ENCODE measurements at places on chromosomes 7 and 10.

- DNase-seq, result no peak
Observed at GRCh38 chr10:52115823-52116222, 198.3 kb upstream of the DKK1 start.

GRCh38 chr10:33355274-33355673 is 20.8 kb upstream of the NRP1 start:
- no peak for DNase-seq

DNA sequence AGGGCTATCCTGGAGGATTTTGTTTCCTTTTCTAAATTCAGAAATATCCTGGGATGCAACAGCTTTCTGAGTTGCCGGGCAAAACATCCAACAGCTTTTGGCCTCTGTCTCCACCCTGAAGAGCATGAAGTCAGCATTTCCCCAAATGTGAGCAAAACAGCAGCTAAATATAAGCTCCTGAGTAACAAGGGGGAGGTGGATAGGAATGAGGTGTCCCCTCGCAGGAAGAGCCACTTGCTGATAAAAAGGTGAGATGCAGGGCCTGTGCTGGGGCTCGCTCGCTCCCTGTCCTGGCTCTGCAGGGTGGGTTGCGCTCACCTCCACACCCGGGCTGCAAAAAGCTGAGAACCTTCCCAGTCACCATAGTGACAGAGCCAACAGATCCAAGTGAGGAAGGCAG is 264.3 kb downstream of the ZEB1 start:
- no peak for DNase-seq

DNA sequence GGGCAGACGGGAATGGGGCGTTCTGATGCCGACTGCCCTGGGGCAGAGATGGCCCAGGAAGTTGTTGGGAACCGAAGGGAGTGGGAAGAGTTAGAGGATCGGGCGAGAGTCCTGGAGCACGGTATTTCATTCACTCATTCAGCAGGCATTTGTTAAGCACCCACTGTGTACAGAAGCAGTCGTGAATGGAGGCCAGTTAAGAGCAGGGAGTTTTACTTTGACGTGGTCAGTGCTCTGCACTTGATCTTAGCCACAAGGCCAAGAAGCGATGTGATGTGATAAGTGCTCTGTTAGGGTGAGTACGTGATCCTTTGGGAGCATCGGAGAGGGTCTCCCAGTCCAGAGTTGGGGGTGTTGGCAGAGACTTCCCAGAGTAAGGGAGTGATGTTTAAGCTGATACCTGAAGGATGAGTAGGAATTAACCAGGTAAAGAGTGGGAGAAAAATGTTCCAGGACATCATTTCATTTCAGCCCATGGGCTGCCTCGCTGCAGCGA is 890 bp downstream of the ZFYVE27 start:
- peak; percentile 0 for DNase-seq

GRCh38 chr7:83429493-83429892 is 219.4 kb downstream of the SEMA3E start:
- no peak for DNase-seq

GRCh38 chr10:75209086-75209920 is 1.3 kb upstream of the VDAC2 start:
- DNase-seq, result no peak

DNA sequence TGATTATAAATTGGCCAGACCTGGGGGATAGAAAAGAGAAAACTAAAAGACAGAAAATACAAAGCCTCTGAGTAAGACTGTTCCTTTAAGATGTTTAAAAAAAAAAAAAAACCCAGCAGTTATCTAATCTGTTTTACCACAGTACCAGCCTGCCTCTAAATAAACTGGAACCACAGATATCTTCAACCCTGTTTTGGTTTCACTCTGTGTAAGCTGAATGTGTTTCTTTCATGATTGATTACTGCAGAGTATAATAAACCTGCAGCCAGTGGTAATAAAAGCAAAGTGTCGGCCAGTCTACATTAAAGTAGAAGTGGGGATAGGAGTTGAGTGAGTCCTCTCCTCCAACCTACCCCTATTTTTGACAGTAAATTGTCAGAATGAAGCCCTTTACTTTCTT is 40.6 kb downstream of the MGAM2 start:
- DNase-seq, result no peak

- no peak for DNase-seq
Observed at GRCh38 chr10:78505657-78506056, 472.0 kb downstream of the RPS24 start.

DNA sequence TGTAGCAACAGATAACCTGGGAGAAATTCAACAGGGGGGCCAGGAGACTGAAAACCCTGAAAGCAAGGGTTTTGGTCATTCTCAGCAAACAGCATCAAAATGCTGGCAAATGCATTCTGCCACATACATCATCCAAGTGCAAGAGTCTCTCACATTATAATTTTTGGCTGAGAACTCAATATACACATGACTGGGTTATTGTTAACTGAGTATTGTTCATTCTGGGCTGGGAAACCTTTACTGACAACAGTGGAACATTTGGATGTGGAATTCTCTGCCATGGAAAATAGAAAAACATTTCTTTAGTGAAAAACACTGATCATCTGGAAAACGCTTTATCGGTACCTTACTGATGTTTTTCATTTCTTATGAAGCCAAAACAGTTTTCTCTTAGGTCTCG is 73.1 kb upstream of the MET start:
- no peak for DNase-seq

- peak; percentile 60 for DNase-seq
Observed at GRCh38 chr10:132906836-132907235, 35.5 kb downstream of the CFAP46 start.

- DNase-seq, result peak; percentile 82
Observed at GRCh38 chr10:126203746-126204145, 184.5 kb downstream of the ADAM12 start.

DNA sequence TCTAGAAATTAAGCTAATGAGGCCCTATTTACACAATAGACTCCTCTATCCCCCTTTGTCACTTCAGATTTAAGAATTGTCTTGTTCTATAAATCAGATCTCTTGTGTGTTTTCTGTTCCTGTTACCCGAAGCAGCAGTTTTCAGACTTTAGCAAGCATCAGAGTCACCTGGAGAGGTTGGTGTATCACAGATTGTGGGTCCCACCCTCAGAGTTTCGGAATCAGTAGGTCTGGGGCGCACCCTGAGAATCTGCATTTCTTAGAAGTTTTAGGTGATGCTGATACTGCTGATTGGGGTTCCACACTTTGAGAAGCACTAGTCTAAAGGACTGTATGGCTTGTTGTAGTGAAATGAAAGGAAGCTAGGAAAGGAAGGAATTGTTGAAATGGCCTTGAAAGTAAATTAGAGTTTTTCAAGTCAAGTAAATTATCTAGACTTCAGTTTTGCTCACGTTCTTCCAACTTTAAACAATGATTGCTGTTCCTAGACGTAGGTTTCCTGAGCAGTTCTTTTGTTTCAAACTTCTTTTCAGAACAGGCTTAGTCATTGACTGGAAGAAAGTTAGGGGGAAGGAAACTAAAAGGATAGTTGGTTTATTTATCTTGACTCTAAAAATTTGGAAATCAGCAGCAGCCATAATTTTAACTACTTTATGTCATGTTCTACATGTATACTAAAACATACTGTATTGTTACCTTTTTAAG is 15.7 kb downstream of the BPGM start:
- DNase-seq, result no peak

GRCh38 chr10:4532467-4532866 is 293.5 kb upstream of the AKR1E2 start:
- no peak for DNase-seq

GRCh38 chr7:30162133-30162532 is 27.3 kb downstream of the MTURN start:
- DNase-seq, result no peak

GRCh38 chr7:132090444-132090843 is 485.8 kb downstream of the PLXNA4 start:
- DNase-seq, result no peak

GRCh38 chr10:13347500-13348156 is 465 bp downstream of the SEPHS1 start:
- DNase-seq, result peak; percentile 94

DNA sequence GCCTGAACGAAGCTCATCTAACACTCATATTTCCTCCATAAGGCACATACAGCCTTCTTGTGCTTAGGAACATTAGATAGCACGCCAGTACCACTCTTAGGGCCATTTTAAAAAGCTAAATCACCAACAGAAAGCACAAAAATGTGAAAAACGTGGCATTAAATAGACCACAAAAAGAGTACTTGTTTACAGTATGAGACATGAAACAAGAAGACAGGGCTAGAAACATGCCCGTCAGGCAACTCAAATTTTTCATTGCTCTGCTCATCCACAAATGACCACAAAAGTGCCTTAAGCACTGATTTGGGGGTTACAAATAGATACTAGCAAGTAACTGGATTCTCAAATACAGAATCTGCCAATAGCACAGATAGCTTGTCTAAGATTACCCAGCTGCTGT is 67.8 kb downstream of the ELMO1 start:
- no peak for DNase-seq

- DNase-seq, result no peak
Observed at GRCh38 chr7:92242972-92243371, 2.7 kb downstream of the KRIT1 start.

DNA sequence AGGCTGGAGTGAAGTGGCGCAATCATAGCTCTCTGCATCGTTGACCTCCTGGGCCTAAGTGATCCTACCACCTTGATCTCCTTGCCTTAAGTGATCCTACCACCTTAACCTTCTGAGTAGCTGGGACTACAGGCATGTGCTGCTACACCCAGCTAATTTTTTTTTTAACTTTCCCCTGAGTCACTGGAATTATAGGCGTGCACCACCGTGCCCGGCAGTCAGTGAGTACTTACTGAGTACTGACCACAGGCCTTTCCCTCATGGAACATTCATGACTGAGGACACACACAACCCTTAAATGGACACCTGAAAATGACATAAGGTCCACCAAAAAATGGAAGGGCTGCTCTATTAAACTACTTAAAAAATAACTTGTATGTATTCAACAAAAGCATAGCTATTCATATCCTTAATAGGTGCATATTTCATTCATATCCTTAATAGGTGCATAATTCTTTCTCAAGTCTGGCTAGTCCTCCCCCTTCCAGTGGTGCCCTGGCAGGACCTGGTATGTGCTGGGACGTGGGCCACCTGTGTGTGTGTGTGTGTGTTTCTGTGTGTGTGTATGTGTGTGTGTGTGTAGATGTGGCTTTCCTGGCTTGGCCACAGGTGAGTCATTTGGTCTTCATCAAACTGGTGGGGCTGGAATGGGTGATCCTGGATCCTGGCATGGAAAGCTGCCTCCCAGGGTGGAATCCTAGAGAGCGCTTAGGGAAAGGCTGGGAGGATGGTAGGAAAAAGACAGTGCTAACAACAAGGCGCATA is 3.5 kb downstream of the FAM180A start:
- peak; percentile 66 for DNase-seq

GRCh38 chr7:41567731-41568114 is 135.2 kb downstream of the INHBA start:
- DNase-seq, result no peak

DNA sequence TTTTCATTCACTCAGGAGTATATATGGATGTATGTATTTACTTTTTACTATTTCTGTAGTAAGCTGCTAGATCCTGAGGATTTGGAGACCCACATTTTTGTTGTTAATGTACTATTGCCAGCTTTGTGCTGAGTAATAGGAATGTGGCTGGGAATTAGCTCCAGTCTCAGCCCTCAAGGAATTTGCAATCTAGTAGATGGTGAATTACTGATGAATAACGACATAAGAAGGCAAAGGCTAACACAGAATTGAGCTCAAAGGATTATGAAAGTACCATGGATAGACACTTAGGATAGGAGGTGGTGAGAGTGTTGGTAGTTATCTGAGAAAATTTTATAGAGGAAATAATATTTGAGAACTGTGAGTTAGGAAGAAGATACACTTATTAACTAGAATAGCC is 19.9 kb downstream of the CASD1 start:
- DNase-seq, result no peak

DNA sequence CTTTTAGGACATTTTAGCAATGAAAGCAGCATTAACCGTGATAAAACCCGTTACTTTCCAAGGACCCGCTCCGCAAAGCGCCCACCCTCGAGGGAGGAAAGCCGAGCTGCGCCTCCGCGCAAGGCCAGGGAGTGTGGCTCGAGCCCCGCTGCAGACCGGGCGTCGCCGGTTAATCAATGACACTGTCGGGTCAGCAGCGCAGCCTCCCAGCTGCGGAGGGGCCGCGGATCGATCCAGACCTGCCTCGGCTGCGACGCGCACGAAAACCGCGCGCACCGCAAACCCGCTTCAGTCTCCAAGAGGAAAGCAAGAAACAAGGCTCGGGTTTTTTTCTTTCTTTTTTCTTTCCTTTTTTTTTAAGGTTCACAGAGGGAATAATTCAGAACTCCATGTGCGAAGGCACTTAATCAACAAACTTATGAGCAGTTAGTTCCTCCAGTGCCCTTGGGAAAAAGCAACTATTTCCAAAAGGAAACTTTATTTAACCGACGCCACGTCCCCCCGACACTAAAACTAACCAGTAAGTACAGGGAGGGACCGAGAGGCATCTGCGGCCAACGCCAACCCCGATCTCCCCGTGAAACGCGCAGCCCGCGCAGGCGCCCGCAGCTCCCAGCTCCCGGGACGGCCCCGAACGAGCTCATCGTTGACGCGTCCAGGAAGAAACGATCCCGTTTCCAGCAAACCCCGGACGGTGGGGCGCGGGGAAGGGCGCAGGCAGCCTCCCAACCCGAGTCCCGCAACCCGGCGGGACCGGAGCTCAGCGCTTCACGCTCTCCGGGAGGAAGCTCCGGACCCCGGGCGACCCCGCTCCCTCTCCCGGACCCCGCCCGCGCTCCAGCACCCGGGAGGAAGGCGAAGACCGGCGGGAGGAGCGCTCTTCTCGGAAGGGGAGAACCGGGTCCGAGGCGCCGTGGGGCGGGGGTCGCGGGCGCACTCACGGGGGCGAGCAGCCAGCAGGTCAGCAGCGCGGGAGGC is 598 bp downstream of the VIPR2 start:
- no peak for DNase-seq

GRCh38 chr10:110444004-110444337 is 53.7 kb upstream of the DUSP5 start:
- DNase-seq, result no peak

DNA sequence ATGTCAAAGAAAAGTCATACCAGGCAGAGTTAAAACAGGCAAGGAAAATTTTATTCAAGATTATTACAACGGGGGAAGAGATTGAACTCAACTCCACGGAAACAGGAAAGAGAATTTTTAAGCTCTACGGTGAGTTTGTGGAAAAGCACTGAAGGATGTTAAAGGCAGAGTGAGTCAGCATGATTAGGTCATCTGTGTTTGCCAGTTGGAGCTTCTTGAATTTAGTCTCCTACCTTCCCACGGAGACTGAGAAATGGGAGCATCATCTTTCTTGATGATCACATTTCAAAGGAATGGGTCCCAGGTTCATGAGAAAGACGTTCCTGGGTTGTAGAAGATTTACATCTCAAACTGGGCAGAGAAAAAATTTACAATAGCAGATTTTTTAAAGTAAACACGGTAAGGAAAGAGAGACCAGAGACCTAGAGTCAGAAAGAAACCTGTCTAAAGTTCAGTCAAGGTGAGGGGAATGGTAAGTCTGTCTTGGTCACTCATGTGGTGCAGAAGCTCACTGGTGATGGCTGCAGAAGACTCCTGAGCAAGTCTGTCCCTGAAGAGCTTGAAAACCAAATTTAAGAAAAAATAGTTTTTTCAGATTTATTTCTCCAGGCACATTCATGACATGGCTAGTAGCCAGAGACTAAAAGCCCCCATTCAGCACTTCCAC is 516.9 kb upstream of the LRRN3 start:
- no peak for DNase-seq

GRCh38 chr10:97718659-97719142 is 5.2 kb downstream of the MARVELD1 start:
- DNase-seq, result no peak
